SK-N-MC (cell line): ENCODE measurements at places on chromosomes 2 and 18.

DNA sequence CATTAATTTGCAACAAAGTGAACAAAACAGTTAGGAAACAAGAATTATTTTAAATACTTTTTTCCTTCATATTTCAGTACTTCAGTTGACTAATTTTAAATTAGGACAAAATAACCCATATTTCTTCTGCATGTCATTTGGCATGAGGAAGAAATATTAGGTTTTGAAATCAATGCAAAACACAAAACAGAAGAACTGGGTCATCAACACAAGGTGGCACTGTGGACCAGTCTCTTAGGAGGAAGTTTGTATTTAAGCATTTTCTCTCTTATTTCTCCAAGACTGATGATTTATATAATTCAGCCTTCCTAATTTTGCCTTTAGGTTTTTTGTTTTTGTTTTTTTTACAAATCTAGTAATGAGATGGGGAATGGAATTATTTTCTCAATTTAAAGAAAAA is 352.8 kb upstream of the KCNH7 start:
- DNase-seq: no peak

DNA sequence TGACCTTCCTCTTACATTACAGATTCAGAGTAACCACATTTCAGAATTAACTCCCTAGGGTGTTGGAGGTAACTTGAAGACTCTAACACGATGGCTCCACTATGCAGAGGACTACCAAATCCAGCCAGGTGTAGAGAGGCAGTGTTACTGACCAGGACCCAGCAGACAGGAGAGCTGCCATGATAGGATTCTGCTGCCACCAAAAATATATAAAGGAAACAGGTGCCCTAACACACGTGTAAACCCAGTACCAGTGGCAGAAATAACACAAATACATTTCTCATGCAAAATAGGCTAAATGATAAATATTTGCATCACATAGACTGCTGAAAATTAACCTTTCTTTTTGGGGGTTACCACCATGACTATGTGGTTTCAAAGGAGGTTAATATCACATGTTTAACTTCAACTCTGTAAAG is 7.0 kb downstream of the ZBTB14 start:
- no peak for DNase-seq

GRCh38 chr2:42076357-42077225 is 28.8 kb downstream of the PKDCC start:
- DNase-seq: no peak

DNA sequence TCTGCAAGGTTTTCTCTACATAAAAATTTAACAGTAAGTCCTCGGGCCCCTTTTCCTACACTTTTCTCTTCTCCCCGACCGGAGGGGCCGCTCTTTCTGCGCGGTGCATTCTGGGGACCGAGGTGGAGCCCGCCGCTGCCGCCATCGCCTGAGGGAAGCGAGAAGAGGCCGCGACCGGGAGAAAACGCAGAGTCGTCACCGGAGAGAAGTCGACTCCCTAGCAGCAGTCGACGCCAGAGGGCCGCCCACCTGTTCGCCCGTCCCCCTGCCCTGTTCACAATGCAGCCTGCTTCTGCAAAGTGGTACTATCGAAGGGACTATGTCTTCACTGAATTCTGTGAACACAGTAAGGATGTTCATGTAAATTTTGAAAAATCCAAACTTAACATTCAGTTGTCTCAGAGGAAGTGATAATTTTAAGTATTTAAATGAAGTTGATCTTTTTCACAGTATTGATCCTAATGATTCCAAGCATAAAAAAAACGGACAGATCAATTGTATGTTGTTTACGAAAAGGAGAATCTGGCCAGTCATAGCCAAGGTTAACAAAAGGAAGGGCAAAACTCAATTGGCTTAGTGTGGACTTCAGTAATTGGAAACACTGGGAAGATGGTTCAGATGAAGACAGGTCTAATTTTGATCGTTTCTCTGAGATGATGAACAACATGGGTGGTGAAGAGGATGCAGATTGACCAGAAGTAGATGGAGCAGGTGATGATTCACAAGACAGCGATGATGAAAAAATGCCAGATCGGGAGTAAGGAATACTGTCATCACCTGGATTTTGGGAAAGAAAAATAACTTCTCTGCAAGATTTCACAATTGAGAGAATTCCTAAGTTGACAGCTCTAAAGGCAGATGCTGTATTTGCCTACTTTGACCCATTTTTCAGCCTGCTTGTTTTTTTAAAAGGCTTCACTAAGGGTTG is 55.8 kb downstream of the ASXL2 start:
- no peak for DNase-seq

GRCh38 chr2:117755768-117756167 is 58.7 kb upstream of the DDX18 start:
- no peak for DNase-seq

GRCh38 chr2:159028776-159029175 is 60.3 kb downstream of the TANC1 start:
- no peak for DNase-seq

DNA sequence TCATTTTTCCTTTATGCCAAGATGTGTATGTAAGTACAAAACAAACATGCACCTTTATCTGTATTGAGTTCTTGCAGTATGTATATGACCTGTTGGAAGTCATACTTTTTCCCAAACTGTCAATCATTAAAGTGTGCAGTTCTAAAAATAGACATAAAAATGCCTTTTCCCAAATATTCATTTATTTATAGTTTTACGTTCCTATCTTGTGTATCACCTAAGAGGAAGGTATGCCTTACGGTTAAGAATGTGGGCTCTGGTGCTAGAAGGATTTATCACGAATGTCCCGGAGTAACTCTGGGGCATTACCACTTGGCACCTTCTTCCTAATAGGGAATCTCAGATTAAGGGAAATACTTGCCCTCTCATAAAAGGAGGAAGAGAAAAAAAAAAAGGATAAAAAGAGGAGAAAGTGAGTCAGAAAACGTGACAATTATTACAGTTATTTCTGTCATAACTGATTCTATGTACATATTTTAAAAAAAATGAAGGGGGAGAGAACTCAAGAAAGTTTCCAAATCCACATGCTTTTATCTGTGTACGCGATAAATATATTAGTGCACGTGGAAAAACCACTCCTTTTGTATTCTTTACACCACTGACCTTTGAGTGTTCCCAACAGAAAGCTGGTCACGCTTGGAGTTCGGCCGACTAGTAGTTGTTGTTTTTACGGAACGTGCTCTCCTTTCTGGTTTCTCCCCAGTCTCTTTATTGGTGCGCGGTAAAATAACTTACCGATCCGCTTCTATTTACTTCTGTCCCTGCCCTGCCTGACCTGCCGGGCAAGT is 721 bp downstream of the MCEE start:
- no peak for DNase-seq

DNA sequence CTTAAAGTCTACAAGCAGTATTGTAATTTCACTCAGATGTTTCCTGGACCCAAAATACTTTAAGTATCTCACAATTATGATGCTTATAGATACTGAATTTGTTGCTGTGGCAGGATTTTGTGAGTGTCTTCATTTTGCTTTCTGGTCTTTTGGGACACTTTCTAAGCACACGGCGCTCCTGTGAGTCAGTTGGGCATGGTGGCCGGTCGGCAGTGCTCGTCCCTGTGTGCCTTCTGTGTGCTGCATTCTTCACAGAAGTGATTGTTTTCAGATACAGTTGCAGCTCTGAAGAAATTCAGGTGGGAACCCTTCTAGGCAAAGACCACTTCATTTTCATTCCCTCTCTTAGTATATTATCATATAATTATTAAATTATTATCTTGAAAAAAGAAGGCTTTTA is 273.3 kb downstream of the ZNF407 start:
- no peak for DNase-seq

DNA sequence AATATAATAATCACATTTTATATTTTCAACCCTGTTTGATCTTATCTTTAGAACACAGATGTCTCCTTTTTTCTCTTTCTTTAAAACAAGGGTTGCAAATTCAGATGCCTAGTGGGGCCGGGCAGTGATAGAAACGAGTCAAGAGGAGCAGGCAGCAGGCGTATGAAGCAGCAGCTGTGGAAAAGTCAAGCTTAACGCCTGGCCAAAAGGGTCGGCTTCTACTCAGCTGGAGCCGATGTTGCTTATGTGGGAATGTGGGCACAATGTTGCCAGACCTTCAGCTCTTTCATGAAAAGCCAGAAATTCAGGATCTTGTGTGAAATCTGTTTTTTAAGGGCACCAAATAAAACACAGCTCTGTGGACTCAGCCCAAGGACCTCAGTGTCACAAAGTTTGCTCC is 642.7 kb downstream of the ARHGAP15 start:
- DNase-seq: no peak

DNA sequence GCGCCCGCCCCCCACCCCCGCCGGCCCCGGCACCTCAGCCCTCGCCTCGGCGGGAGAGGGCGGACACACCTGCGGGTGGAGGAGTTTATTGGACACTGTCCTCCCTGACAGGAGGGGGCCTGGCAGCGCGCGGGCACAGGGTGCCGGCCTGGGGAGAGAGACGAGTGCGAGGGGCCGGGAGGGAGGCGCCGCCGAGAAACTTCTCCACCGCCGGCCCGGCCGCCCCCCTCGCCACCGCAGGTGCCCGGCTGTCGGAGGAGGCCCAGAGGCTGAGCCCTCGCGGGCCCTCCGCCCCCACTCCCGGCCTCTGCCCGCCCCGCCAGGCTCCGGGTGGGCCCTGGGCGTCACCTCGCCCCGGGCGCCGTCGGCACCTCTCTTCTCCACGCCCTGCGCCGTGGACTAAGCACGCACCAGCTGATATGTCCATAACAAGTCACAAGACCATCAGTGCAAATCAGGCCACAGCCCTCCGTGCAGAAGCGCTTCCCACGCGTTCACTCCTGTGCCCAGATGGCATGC is 311.3 kb downstream of the CELF4 start:
- no peak for DNase-seq

DNA sequence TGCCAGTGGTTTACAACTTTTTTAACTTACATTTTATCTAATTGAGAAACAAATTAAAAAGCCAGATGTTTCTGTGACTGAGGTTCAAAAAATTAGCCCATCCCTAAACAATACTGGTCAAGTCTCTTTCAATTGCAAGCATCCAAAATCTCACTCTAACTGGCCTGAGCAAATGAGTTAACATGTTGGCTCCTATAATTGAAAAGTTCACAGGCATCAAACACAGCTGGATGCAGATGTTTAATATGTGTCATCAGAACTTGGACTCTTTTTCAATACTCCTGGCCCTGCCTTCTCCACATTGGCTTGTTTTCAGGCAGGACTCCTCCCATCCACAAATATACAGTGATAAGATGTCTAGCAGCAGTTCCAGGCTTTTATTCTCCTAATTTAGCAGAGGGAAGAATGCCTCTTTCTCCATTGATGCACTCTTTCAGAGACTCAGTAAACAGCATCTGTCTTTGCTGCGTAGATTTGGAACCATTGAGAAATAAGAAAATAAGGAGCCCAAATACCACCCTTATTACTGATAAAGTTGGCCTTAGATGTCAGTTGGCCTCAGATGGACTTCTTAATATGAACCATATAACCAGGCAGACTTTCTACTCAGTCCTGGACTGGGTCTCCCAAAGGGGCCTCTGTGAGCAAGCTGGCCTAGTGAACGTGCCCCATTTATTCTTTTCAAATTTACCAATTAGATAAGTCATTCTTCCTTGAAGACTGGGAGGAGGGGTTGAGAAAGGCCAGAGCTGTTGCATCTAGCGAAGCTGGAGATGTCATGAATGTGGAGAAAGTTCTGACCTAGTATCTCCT is 30.4 kb upstream of the FN1 start:
- DNase-seq: no peak

DNA sequence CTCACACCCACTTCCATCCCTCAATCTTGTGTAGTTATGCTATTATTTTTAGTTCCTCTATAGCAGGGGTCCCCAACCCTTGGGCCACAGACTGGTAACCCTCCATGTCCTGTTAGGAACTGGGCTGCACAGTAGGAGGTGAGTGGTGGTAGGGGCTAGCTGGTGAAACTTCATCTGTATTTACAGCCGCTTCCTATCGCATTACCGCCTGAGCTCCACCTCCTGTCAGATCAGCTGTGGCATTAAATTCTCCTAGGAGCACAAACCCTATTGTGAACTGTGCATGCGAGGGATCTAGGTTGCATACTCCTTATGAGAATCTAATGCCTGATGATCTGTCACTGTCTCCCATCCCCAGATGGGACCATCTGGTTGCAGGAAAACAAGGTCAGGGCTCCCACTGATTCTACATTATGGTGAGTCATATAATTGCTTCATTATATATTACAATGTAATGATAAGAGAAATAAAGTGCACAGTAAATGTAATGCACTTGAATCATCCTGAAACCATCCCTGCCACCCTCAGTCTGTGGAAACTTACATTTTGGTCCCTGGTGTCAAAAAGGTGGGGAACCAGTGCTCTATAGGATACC is 1.6 kb upstream of the RAB11FIP5 start:
- no peak for DNase-seq

DNA sequence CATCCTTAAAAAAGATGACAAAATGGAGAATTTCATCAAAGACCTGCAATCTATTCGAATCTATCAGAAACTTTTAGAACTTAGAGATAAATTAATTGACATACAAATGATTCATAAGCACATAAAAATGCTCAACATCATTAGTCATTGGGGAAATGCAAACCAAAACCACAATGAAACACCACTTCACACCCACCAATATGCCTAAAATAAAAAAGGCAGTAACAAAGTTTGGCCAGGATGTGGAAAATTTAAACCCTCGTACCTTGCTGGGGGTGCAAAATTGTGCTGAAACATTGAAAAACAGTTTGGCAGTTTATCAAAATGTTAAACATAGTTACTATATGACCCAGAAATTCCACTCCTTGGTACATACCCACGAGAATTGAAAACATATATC is 11.5 kb upstream of the EIF2AK3 start:
- DNase-seq: no peak

DNA sequence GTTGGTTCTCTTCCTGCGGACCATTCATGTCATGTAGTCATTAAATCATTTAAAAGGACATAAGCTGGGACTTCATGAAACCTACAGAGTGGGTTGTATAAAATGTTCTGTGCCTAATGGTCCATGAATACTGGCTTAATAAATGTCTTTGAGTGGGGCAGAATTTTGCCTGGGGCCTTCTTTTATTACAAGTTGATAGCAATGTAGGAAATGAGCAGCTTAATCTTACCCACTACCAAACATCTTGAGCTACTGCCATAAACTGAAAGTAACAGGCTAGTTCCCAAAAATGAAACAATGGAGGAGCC is 130.9 kb downstream of the TMEM17 start:
- DNase-seq: no peak

DNA sequence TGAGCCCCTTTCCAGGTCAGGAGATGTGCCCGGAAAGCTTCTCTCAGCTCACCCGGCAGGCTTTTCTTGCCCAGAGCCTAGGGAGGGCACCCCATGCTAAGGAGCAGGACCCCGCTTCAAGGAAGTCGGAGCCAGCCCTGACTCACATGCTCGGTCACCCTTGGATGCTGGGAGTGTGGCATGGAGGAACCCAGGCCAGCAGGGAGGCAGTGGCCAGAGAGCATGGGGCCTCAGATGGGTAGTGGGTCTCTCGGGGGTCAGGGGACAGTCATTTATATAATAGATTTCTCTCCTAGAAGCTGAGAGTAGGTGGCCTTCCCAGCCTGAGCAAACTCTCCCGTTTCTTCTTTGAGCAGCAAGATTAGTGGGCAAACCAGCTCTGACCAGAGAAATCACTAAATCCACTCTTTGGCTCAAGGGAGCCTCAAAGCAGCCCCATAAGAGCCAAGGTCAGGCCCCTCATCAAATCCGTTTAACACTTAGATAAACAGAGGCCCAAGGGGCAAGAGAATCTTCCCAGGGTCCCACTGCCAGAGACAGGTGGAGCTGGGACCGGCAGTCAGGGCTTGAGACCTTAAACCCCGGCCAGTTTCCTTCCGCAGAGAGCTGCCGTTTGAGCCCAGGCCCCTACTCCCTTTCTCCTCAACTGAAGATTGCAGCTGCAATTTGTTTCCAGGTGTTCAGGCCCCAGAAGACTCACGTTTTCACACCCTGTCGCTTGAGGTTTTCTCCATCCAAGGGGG is 113.1 kb downstream of the CYP26B1 start:
- DNase-seq: no peak

- DNase-seq: no peak
Observed at GRCh38 chr2:233803994-233804393, 25.9 kb downstream of the MROH2A start.
